Anterior cingulate cortex (tissue), 58 donors: ENCODE measurements at places on chromosomes 12 and 14.

DNA sequence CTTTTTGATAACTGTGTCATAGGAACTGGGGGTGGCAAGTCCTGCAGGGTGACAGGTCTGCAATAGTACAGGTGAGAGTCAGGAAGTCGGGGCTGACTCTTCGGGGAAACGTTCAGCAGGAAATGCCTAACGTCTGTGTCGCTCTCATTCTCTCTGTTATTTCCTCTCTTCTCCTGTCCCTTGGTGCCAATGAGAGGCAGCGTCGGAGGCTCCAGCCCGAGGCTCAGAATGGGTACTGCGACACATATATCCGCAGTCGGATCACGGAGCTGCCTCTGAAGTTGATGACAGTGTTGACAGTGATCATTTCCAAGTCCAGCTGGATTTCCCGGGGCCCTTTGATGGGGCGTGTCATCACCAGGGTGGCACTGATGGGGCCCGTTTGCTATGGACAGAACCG lies 2.7 kb upstream of the TC2N start:
- DNase-seq: no peak

DNA sequence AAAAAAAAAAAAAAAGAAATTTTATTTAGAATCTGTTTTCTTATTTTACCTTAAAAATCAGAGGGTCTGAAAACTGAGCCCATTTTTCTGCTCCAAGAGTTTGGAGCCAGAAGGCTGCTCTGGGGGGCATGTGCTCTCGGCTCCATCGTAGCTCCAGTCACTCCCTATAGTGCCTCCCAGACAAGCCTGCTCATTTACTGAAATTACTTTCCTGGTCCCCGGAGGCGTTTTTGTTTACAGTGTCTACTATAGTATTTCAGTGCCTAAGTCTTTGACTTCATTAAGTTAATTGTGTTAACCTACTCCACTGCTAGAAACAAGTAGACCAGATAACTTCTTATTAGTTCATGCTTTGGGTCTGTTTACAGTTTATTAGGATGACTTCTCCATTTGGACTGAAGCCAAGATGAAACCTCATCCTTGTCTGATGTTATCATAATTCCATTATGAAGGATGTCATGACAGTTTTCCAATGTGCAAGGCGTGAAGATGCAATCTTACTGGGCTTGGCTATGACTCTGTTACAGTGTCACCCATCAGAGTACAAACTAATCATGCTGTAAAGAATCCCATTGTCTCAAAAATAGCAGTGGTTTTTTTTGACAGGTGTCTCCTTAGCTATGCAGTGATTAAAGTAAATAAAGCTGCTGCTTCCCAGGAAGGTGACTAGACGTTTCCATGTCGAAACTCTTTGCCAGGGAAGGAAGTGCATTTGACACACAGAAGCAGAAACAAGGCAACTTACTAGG lies 182.3 kb downstream of the TMEM132C start:
- DNase-seq: no peak

DNA sequence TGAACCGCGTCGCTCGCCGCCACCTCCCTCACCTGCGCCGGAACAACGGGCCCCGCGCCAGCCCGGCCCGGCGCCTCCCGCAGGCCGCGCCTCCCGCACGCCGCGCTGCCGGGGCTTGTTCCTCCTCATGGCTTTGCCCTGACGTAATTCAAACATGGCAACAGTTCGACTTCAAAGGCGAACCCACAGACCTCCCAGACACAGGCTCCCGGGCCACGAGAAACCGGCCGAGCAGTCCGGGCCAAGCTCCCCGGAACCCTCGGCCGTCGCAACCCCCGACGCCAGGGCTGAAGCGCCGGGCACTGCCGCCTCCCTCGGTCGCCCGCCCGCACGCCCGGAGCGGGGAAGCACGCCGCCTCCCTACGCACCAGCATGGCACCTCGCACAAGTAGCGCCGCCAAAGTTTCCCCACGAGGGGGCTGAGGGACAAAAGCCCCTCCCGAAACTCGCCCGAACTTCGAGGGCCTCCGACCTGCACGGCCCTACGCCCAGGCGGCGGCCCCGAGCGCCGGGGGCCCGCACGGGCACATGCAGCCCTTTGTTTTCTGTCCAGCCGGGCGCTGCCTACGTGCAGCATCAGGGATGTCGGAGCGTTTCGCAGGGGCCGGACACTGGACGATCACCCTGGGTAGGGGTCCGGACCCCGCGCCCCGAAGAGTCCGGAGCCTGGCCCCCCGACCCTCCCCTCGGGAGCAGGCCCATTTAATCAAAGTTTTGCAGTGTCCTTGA lies 1.7 kb downstream of the SINHCAF start:
- no peak for DNase-seq

DNA sequence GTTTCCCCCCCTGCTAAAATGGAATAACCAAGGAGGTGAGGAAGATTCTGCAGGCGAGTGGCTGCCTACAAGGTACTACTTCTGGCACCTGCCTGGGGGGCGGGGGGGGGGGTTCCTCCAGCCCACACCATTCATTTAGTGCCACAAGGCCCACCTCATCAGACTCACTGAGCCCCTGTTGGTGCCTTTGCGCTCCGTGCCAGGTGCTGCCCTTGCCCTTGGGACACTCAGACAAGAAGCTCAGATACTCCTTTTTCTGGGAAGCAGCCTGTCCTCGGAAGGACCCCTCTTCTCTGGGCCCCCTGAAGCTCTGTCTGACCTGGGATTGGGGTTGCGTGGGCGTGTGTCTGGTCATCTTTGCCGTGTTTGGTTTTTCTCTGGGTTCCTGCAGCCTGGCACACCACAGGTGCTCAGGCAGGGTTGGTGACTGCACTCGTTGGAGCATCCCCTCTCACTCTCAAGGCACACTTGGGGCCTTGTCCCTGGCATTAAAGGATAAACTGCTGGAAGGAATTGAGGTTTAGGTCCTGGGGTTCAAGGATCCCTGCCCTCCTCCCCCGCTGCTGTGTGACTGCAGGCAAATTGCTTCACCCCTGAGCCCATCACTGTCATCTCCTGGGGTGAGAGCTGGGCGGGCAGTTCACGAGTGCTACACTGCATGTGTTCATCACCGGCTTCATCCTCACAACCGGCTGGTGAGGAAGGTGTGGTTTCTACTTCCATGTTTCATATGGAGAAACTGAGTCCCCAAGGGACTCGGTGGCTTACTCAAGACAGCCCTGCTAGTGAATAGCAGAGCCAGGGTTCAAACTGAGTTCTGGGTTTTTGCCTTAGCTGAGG lies 16.9 kb downstream of the FAM222A start:
- no peak for DNase-seq

DNA sequence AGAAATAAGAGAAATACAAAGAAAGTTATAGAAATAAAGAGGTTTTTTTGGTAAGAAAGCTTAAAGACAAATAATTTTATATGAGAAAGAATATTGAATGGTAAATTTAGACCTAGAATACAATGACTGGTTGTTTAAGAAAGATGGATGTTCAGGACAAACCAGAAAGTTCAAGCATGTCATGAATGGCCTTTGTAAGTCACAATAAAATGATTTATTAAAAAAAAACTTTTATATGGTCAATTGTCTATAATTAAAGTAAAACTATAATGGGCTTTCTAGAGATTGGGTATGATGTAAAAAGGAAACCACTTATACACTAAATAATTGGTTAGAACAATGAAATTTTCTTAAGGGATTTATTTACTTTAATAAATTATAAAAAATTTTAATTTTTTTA lies 19.8 kb upstream of the CAPRIN2 start:
- DNase-seq: no peak

- DNase-seq: no peak
Observed at GRCh38 chr12:38823738-38824137, 81.7 kb downstream of the CPNE8 start.

DNA sequence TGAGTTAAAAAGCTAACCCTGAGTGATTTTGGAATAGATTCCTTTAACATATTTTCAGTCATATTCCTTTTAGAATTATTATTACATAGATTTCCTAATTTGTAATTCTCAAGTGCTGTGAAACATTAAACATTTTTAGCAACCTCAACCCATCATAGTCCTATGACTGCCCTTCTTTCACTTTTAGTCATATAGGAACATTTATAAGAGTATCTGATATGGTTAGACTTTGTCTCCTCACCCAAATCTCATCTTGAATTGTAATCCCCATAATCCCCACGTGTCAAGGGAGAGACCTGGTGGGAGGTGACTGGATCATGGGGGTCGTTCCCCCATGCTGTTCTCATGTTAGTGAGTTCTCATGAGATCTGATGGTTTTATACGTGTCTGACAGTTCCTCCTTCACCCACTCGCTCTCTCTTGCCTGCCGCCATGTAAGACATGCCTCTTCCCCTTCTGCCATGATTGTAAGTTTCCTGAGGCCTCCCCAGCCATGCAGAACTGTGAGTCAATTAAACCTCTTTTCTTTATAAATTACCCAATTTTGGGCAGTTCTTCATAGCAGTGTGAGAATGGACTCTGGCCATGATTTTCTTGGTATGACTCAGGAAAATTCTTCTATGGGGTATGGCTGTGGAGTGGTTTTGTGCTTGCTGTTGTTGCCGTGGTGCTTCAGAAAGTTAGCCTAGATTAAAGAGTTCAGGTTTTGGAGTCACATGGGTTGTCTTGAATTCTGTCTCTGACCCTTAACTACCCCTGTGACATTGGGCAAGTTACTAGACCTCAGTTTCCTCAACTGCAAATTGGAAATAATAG lies 83.9 kb downstream of the FUT8 start:
- no peak for DNase-seq

- DNase-seq: no peak
Observed at GRCh38 chr12:29614694-29615325, 117.3 kb upstream of the OVCH1 start.

- DNase-seq: no peak
Observed at GRCh38 chr12:58346032-58346632, 404.8 kb downstream of the ATP23 start.

GRCh38 chr14:31889297-31889696 lies 187.8 kb upstream of the ARHGAP5 start:
- DNase-seq: no peak

DNA sequence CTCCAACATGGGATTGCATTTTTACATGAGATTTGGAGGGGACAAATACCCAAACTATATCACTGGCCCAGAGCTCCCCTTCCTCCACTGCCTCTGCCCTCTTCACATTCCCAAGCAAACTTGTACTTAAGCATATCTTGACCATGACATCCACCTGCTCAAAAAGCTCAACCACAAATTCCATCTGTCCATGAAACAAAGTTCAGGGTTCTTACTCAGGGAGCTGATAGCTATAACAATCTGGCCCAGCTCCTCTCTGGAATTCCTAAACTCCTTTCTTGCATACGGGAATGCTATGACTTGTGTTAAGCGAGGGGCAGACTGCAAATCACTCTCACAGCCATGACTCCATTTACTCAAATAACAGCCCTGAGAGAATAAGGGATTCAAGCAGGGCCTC lies 152.1 kb downstream of the GALC start:
- no peak for DNase-seq

DNA sequence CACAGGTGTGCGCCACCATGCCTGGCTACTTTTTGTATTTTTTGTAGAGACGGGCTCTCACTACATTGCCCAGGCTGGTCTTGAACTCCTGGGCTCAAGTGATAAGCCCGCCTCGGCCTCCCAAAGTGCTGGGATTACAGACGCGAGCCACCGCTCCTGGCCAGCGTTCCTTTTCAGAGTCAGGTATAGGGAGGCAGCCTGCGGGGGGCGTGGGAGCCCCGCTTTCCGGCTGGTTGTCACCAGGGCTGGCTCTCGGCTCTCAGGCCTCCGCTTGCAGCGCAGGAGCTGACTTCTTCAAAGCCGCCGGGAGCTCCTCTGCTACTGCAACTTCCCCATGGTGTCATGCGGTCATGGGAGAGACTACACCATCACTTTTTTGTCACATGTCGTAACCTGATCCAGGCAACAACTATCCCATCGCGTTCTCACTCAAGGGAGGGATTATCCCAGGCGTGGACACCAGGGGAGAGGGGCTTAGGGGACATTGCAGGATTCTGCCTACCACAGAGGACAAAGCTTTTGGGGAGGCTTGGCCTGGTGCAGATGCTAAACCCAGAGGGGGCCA lies 129.4 kb downstream of the SCARB1 start:
- no peak for DNase-seq

DNA sequence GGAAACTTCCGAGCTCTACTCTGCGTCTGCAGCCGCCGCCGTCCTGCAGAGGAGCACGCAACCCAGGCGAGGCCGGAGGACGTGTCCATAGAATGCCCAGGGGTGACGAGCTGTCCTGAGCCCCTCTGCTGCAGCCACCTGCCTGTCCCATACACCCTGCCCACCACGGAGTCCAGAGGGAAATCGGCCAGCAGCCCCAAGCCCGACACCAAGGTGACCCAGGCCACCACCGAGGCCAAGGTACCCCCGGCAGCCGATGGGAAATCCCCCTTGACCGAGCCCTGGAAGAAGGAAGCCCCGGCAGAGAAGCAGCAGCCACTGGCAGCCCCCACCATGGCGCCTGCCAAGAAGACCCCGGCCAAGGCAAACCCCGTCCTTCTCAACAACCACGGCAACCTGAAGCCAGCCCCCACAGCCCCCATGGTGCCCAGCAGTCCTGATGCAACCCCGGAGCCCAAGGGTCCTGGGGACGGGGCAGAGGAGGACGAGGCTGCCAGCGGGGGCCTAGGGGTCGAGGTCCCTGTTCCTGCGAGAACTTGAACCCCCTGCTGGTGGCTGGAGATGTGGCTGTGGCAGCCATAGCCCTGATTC lies 128.7 kb upstream of the C14orf180 start:
- no peak for DNase-seq

DNA sequence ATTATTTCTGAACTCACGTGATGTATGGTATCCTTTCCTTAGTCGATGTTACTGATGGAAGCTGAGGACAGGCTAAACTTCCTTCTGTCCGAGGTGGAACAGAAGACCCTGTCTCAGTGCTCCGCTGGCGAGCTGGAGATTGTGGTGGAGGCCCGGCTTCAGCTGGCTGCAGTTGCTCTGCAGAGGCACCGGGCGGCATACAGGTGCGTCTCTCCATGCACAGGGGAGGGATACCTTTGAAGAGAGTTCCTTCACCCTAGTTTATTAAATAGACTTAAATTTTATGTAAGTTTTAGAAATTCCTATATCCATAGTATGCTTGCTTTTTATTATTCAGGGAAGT lies 186.7 kb upstream of the NEDD1 start:
- no peak for DNase-seq

GRCh38 chr12:61385771-61386170 lies 874.4 kb upstream of the USP15 start:
- no peak for DNase-seq

GRCh38 chr14:54771411-54772027 lies 131.1 kb downstream of the GCH1 start:
- DNase-seq: no peak

DNA sequence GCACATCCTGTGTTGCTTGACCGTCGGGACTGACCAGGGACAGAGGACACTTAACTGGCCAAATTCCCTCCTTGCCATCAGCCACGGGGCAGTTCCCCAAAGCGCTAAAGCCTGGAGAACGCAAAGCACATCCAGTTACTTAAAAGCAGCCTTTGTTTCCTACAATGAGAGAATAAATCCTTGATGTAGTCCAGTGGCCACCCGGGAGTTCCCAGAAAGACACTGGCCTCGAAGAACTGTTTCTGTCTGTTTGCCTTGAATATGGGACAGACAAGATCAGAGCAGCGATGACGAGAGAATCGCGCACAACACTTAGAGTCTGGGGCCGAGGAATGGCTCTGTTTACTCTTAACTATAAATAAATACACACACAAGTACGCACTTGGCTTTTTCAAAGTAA lies 102.2 kb downstream of the TNFAIP2 start:
- no peak for DNase-seq
